IPS DF 6.9 (cell line): ENCODE measurements at places on chromosomes 6 and 20.

DNA sequence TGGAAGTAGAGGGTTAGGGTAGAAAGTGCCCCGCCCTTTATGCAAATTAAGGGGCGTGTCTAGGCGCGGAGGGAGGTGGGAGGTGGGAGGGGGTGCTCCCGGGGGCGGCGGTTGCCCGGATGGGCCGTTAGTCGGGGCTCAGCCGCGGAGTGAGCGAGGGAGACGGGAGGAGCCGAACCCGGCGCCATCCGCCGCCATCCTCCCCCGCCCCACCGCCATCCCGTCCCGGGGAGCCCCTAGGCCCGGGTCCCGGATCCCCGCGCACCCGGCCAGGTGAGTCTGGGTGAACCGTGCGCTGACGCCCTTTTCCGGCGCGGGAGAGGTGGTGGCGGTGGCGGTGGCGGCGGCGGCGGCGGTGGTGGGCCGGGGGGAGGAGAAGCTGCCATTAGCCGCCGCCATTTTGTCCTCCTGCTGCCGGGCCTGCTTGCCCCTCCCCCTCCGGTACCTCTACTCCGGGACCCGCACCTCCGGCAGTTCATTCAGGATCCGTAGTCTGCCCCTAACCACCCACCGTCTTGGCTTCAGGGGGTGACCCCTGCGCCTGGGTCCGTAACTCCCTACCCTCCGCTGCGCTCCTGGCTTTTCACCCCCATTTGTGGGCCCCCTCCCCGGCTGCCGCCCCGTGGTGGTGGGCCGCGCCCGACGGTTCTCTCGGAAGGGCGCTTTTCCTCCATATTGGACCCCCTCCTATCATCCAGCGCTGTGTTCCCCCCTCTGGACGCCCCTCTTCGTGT is at the start of gene PRRC2A:
Gene PRRC2A, plus strand, starts transcription at position 130 of the 734 bp plus-strand sequence. CDS start 2,075 bp downstream, outside the sequence.
- DNase-seq = no peak

DNA sequence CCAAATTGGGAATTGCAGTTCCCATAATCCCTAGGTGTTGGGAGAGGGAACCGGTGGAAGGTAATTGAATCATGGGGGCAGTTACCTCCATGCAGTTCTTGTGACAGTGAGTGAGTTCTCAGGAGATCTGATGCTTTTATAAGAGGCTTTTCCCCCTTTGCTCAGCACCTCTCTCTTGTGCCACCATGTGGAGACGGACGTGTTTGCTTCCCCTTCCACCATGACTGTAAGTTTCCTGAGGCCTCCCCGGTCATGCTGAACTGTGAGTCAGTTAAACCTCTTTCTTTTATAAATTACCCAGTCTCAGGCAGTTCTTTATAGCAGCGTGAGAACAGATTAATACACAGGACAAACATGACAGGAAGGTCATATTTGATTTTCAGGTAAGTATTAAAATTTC is 25.3 kb upstream of the HECA start:
- peak; percentile 33 for DNase-seq

GRCh38 chr6:3351829-3352524 is 93.2 kb downstream of the PSMG4 start:
- DNase-seq = no peak

GRCh38 chr6:133788556-133788955 is 100.4 kb upstream of the TCF21 start:
- DNase-seq = no peak

DNA sequence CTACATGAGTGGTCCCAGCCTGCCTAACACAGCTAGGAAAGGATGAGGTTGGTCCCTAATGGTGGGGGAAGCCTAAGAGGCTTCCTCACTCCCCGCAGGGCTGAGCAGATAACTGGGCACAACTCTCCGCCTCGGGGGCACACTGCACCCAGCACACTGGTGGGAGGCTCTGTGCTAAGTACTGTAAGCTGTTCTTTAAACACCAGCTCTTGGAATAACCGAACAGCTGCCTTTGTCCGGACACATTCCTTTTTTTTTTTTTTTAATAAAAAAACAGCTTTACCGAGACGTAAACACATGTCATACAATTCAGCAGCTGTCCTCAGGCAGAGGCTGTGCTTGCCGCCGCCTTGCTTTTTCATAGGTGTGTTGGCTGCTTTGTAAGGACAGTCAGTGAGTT is 6.9 kb downstream of the PSMG4 start:
- DNase-seq = no peak

GRCh38 chr6:89724981-89725380 is 86.4 kb upstream of the LYRM2 start:
- no peak for DNase-seq

- no peak for DNase-seq
Measured at GRCh38 chr6:160265869-160266476, 7.4 kb upstream of the SLC22A2 start.

DNA sequence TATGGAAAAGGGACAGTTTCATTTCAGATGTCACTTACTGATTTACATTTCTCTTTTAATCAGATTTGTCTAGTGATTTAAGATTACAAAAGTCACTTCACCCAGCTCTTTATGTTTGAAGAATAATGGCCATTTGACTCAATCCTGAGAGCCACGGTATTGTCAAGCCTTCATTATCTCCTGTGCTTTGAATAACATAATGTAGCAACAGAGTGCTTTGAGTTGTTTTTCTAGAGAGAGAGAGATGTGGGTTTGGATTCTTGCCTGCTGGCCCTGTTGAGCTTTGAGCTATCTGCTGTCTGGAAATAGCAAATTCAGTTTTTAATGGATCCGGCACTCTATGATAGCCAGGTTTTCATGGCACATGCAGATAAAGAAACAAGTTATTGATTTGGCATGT is 478.4 kb upstream of the SOX4 start:
- DNase-seq = no peak

DNA sequence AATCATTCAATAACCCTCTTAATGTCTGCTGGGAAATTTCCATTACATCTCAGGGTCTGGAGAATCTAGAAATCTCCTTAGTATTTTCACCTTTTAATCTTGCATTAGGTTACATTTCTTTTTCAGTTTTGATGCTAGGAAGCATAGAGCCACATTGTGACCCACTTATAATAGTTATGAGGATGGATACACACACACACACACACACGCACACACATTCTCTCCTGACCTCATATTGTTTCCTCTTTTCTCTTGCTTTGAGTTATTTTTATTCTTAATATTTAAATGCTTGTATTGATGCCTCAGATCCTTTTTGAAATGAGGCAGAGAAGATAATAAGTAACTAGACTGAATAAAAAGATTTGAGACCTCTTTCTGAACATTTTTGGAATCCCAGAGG is 128.4 kb downstream of the KLHL32 start:
- no peak for DNase-seq

DNA sequence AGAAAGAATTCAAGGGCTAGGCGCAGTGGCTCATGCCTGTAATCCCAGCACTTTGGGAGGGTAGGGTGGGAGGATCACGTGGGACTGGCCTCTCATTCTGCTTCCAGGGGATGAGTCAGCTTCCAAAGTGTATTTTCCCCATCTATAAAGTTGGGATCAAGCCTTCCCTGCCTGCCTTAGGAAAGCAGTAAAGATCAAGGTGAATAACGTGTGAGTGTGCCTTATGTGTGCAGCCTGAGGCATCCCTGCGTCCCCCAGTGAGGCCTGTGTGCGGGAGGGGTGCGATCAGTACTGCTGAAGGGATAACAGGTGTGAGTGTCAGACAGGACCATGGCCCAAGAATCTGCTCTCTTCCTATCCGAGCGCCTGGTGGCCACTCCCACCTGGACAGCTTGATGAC is 26.8 kb downstream of the TMEM181 start:
- DNase-seq = no peak

GRCh38 chr6:70282312-70282918 is 20.5 kb downstream of the COL9A1 start:
- DNase-seq = peak; percentile 27

DNA sequence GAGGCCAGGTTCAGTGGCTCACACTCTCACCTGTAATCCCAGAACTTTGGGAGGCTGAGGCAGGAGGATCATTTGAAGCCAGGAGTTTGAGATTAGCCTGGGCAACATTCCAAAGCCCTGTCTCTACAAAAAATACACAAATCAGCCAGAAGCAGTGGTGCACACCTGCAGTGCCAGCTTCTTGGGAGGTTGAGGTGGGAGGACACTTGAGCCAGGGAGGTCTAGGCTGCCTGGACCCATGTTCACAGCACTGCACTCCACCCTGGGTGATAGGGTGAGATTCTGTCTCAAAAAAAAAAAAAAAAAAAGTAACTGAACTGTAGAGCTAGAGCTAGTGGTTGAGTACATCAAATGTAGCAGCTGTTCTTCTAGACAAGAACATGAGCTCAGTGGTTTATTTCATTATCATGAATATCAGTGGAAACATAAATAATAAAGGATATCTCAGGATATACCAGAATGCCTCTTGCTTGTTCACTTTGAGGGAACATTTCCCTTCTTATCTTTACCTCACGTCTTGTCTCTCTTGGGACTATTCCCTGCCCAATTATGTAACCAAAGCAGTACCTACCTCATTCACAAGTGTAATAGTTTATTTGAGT is 17.6 kb downstream of the NANP start:
- no peak for DNase-seq

DNA sequence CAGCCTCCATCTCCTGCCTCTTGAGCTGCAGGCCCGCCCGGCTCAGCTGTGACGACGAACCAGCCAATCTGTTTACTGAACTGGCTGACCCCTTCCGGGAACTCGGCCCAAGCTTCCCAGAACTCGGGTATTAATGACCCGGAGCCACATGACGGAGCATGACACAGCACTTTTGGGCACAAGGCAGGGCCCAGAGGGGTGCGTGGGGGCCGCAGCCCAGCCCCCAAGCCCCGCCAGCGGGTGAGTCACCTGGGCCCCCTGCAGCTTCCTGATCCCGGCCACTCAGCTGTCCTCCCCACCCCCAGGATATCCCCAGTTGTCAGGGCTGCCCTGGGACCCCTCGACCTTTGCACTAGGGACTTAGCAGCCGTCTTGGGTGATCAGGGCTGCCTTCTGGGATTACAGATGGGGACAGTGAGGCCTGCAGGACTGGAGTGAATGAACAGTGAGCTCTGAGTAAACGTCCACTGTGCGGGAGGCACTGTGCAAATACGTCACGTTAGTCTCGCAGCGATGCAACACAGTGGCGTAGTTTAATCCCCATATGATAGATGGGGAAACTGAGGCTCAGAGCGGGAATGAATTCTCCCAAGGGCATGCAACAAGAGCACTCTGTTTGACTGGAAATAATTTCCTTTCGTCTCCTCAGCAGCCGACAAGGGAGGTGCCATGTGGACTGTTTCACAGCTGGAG is 102.1 kb downstream of the CEBPB start:
- DNase-seq = no peak

DNA sequence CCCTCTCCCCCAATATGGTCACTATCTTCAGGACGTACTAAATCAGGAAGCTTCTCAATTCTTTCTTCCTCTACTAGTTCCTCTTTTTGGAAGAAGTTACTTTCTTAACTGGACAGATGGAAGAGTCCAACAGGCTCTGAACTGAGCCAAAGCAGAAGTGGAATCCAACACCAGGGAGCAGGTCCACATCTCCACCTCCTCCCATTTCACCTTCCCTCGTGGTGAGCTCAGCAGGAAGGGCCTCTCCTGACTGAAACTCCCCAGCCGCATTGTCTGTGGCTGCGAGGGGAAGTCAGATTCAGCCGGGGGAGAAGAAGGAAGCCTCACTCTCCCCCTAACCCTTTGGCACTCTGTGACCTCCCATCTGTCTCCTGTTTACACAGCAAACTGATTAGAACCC is 63.8 kb upstream of the UST start:
- DNase-seq = no peak
